ENCODE measurements at places on chromosomes 1 and 21.

GRCh38 chr21:27122686-27123085, 155.8 kb upstream of the ADAMTS5 start:
- no peak for DNase-seq

- no peak for DNase-seq
Measured at GRCh38 chr1:162899422-162900146, 38.6 kb upstream of the CCDC190 start.

- DNase-seq, result no peak
Measured at GRCh38 chr1:218454700-218455282, 109.7 kb downstream of the TGFB2 start.

- no peak for DNase-seq
Measured at GRCh38 chr1:119453021-119453420, 38.1 kb downstream of the HSD3B2 start.

GRCh38 chr1:204126386-204126785, 25.5 kb downstream of the ETNK2 start:
- no peak for DNase-seq

- no peak for DNase-seq
Measured at GRCh38 chr1:8121261-8122159, 95.4 kb upstream of the ERRFI1 start.

DNA sequence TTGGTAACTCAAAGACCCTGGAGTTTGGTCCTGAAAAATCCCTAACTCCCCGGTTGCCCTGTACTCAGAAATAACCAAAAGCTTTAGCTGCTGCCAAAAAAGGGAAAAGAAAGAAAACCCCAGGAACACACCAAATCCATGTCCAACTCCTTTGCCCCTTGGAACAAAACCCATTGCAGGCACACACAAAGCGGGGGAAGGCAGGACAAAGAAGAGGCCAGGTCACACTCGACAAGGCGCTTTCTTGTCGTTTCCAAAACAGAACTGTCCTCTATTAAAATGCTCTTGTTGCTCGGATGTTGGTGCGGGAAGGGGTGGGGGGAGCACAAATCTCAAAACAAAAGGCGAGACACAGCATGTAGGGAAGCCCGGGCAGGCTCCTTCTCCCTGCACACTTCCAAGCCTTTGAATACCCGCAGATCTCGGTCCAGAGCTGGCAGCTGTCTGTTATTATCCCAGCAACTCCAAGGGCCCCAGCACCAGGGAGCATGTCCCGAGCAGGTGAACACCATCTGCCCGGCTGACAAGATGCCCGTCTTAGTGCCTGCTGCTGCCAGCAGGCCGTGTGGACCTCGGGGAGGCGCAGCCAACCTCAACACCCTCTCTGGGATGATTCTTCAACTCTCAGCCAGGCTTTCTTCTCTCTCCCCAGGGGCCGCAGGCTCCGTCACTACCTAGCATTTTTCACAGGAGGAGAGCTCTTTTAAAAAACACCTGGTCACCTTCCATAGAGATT, 96.4 kb downstream of the SSBP3 start:
- no peak for DNase-seq

GRCh38 chr1:215584389-215584788, 17.3 kb downstream of the KCTD3 start:
- DNase-seq, result no peak

GRCh38 chr1:209406168-209406567, 177.3 kb upstream of the CAMK1G start:
- DNase-seq, result no peak

DNA sequence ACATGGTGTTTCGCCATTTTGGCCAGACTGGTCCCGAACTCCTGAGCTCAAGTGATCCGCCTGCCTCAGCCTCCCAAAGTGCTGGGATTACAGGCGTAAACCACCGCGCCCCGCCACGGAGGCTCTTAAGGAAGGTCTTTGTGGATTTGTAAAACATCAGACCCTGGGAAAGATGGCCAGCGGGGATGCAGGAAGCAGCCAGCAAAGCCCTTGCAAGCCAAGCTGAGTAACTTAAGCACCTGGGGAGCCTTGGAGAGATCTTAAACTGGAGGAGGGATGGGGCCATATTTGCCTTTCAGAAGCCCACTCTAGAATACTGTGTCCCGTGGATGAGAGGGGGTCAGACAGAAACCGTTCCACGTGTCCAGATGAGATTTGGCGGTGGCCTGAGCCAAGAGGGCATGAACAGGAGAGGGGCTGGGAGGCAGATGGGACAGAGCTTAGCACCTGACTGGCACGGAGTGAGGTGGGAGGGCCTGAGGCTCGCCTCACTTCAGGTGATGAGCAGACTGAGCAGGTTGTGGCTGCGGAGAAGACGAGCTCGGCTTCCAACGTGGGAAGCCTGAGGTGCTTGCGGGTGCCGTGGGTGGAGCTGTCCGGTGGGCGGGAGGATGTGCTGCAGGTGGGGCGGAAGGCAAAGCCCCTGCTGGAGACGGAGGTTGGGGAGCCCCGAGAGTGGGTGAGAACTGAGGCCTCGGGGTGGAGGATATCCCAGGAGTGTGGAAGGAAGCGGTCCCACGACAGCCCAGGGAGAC, 11.7 kb downstream of the C1orf216 start:
- no peak for DNase-seq

GRCh38 chr1:15308621-15309027, 61.6 kb downstream of the FHAD1 start:
- no peak for DNase-seq

DNA sequence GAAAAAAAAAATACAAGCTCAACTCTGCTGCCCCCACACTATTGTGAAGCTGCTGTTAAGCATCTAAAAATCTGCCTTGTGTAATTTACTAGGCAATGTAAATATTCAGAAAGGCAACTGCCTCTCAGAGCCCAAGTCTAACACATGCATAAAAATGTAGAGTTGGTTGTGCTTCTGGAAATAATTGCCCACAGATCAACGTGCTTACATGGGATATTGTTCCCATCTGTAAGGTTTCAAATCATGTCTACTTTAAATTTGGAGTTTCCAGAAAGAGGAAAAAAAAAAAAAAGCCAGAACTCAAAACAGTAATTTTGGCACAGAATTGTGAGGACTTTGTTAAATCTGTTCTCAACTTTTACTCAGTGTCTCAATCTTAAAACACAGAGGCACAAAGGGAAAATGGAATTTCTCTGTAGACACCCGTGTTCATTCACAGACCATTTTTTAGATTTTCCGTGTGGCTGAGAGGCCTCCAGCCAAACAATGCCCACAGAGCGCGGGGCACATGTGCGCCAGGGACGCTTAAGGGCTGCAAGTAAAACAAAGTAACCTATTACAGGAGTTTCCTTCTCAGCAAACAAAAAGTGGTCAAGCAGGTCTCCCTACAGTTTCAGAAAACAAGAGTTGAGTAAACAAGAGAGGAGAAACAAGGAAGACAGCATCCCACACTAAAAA, 115.5 kb downstream of the RERE start:
- no peak for DNase-seq

DNA sequence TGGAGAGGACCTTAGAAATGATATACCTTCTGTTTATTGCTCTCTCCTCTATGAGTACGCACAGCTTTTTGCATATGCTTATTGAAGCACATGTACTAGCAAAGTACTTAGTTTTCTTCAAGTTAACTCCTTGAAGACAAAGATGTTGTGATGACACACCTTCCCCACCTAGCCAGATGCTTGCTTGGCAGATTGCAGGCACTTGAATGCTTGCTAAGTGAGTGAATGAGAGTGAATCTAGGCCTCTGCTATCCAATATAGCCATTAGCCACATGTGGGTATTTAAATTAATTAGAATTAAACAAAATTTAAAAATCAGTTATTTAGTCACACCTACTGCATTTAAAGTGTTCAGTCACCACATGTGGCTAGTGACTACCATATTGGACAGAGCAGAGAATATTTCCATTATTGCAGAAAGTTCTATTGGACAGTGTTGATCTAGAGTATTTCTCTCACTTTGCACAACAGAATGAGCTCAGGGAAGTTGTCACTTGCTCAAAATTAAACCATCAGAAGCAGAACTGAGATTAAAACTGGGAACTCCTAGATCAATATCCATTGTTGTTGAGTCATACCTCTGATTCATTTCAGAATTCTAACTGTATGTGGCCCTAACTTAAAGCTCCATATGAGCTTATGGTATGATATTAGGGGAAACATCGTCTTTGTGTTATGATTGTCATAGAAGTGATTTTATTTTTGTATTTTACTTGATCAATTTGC, 8.6 kb upstream of the EEIG2 start:
- no peak for DNase-seq

GRCh38 chr1:43372172-43372571, 4.4 kb upstream of the ELOVL1 start:
- DNase-seq, result no peak

GRCh38 chr1:78104322-78104721, 58.6 kb downstream of the GIPC2 start:
- DNase-seq, result no peak

- DNase-seq, result no peak
Measured at GRCh38 chr1:32817815-32818786, 648 bp downstream of the S100PBP start.

DNA sequence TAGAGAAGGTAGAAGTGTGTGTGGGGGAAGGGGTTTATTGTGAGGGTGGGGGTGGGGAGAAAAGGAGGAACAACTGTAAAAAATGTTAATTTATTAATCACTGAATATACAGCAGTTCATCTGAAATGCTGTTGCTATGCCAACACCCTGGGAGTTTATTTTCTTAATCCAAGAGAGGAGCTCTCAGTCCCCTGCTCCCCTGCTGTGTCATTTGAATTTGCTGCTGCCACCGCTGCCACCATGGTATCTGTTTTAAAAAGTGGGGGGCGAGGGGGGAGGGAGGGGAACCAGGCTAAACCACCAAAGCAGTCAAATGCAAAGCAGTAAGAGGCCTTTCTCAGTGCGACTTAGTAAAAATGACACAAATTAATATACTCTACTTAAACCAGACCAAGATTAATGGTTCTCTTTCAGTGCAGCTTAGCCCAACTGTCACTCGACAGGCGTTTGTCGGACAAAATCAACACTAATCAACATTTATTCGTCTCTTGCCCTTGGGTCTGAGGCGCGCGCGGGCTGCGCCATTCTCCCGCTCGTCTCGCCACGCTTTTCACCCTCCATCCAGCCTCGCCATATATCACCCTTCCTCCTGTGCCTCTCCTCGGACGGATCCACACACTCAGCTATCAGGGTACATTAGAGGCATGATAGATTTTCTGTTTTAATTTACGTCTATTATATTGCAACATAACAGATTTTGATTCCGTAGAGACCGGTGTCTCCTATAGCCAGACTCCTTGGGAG, 76.2 kb downstream of the PBX1 start:
- no peak for DNase-seq

DNA sequence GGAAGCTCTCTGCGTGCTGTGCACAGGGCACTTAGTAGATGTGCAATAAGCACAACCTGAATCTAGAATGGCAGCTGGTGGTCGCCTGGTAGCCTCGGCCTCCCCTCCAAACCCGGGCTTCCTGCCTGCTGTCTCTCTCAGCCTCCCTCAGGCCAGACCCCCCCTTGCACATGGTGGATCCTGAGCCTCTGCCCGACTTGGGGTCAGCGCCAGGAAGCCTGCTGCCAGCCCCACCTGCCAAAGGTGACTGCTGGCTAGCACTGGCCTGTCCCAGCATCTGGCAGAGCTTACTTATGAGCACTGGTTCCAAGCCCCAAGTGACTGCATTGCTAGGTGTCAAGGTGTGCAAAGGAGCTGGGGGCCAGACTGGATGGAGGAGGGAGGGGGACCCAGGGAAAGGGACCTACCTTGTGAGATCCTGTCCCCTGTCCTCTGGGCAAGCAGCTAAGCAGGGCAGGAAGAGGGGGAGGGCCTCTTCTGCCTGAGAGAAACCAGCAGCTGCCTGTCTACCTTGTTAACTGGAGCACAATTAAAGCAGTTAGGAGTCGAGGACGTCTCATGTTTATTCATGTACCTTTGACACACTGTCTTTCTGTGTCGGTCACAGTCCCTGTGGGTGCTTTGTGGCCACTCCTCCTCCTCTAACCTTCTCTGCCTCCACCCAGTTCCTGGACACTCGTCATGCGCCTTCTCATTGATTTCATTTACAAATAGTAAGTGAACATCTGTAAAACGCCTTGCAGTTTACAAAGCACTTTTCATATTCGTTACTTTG, 100.9 kb downstream of the DDX20 start:
- DNase-seq, result no peak

- DNase-seq, result no peak
Measured at GRCh38 chr1:248710305-248710900, 7.8 kb upstream of the OR14I1 start.

DNA sequence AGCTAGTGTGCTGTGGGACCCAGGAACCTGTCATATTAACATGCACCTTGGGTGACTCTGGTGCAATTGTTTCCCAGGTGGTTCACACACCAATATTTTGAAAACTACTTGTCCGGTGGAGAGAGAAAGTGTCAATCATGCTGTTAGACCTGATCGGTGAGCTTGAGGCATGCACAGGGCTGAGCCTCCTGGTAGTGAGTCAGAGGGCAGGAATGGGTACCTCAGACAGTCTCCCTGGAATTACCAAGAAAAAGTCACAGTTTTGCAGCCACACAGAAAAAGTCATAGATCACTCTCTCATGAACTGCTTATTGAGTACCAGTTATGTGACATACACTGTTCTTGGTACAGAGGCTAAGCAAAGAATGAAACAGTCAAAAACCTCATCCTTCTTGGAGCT, 140.1 kb upstream of the NFIA start:
- no peak for DNase-seq

- DNase-seq, result no peak
Measured at GRCh38 chr1:156421939-156422601, 53.1 kb downstream of the RHBG start.

DNA sequence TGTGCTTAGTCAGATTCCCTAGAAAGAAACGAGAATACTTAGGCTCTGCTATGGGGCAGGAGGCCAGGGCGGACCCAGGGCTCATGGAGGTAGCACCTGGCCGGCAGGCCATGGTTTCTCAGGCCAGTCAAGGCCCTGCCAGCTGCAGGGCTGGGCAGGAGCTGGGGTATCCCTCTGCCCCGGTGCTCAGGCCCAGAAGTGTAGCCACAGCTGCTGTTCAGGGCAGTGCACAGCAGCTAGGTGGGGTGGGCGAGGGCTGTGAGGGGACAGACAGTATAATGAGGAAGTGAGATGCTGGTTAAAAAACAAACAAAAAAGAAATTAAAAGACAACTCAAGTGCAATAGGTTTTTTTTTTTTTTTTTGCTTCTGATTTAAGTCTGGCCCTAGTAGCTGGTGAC, 34.0 kb upstream of the EDN2 start:
- no peak for DNase-seq

Measured in activated CD4-positive, alpha-beta T cell treated with anti-CD3 and anti-CD28 coated beads, Interleukin-2, amount 50 U/mL, for 24 hours (primary cell).